Fibroblast of skin of abdomen (primary cell): ENCODE measurements at places on chromosomes 7 and 10.

DNA sequence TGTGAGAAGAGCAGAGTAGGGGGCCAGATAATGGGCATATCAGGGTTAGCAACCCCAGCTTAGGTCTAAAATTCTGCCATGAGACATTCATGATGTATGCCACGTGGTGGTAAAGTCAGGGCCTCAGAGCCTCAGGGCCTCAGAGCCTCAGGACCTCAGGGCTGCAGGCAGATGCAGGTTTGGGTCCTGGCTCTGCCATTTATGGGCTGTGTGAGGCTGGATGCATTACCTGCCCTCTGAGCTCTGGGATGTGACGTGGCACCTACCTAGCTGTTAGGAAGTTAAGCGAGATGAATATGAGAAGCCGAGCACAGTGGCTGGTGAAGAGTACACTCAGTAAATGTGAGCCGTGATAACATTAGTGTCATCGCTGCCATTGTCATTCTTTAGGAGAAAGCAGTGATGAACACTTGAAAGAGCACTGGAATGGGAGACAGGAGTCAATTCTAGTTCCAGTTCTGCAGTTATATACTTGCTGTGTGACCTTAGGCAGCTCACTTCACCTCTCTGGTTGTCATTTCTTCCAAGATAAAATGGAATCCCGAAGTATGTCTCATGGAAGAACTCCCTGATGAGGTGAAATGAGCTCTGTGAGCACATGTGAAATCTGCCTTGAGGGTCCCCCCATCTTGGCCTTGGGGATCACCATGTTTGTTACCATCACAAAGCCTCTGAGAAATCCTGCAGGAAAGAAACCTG, 127.2 kb downstream of the SH3PXD2A start:
- no peak for DNase-seq

GRCh38 chr7:1087952-1088920, at the start of gene GPER1:
Gene GPER1 (plus strand): TSS chr7:1088113. CDS start chr7:1091729, 3,616 bp downstream.
- DNase-seq = peak; percentile 36

DNA sequence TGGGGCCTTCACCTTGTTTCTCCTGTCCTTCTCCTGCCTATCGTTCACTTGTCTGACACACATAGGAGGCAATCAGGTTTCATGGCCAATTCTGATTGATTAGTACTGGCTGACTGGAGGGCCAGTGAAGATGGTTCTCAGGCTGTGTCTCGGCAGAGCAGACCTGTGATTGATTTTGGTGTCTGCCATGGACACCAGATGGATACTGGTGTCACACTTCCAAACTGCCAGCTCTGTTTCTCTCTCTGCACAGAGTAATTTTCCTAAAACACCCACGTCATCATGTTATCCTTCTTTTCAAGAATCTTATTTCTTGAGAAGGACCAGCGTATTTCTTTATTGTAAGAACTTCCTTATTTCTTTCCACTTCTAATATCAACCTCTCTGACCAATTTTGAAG, 117.1 kb downstream of the ICA1 start:
- no peak for DNase-seq

GRCh38 chr10:1074052-1074747, 18.0 kb downstream of the WDR37 start:
- no peak for DNase-seq

DNA sequence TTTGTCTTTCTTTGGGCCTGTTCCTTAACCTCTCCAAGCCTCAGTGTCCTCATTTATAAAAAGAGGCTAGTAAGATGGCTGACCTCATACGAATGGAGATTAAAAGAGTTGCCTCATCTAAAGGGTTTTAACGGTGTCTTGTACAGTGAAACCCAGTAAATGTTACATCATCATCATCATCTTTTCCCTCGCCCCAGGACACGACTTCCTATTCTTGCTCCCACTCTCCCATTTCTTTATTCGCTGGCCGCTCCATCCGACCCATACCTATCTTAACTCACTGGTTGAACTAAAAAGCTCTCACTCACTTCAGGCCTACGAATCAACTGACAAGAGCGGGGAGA, 554 bp downstream of the FRA10AC1 start:
- peak; percentile 49 for DNase-seq

DNA sequence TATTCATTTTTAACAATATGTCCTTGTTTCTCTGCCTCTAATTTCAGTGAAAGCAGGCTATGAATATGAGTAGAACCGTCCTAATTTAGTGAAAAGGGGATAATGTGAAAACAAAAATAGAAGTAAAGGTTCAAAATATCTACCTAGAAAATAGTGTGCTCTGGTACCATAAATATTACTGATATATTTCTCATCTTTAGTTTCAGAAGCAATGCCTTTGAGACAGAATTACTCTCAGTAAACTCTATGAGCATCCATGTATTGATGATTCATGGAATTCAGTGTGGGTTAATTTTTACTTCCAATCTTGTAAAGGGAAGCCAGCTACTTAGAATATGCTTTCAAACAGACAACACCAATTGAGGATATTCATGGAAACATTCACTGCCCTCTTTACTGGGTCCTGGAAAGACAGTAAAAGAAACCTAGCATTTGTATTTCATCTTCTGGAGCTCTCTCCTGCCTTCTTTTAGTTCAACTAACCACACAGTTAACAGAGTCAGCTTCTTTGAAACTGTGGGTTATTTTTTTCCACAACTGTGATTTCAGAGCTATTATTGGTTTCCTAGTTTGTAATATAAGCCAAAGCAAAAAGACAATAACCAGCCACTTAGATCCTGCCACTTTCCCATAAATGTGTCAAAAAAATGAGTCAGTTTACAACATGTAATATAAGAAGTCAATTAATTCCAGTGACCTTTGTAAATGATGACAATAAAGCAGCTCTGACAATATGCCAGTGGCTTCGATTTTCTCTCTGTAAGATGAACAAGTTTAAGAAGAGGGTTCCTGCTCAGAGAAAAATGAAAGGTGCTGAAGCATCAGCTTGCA, 1.7 kb downstream of the LRRN3 start:
- no peak for DNase-seq

DNA sequence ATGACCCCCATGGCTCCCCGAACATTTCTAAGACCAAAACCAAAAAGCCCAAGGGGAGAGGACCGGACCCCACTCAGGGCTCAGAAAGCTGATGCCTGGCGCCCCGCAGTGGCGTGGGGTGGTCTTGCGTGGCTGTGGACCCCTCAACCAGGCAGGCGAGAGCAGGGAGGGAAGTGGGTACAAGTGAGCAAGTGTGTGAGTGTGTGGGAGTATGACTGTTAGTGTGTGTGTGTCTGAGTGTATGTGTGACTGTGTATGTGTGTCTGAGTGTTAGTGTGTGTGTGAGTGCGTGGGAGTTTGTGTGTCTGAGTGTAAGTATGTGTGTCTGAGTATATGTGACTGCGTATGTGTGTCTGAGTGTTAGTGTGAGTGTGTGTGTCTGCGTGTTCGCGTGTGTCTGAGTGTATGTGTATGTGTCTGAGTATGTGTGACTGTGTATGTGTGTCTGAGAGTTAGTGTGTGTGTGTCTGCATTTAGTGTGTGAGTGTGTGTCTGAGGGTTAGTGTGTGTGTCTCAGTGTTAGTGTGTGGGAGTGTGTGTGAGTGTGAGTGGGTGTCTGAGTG, 34.0 kb upstream of the INSIG1 start:
- DNase-seq = no peak

DNA sequence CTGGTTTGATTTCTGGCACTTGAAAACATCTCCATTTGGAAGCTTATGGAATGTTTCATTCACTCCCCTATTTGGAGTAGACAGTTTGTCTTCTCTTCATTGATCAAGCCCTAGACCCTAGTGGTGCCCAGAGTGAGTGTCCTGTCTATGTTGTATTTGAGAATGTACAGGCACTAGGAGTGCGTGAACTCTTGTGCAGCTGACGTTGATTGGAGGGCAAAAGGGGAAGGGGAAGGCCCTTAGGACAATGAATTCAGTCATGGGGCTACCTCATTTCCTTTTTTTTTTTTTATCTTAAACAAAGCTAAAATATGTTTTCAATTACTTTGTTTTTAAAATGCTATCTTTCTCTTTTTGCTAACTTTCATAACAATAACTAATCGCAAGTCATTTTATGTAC, 66.5 kb downstream of the ADD3 start:
- DNase-seq = no peak

- DNase-seq = no peak
Measured at GRCh38 chr10:34880817-34881216, 65.7 kb upstream of the PARD3 start.

GRCh38 chr10:106147021-106147420, 1017.5 kb downstream of the SORCS1 start:
- no peak for DNase-seq

- no peak for DNase-seq
Measured at GRCh38 chr10:20132816-20133215, 316.6 kb downstream of the PLXDC2 start.

DNA sequence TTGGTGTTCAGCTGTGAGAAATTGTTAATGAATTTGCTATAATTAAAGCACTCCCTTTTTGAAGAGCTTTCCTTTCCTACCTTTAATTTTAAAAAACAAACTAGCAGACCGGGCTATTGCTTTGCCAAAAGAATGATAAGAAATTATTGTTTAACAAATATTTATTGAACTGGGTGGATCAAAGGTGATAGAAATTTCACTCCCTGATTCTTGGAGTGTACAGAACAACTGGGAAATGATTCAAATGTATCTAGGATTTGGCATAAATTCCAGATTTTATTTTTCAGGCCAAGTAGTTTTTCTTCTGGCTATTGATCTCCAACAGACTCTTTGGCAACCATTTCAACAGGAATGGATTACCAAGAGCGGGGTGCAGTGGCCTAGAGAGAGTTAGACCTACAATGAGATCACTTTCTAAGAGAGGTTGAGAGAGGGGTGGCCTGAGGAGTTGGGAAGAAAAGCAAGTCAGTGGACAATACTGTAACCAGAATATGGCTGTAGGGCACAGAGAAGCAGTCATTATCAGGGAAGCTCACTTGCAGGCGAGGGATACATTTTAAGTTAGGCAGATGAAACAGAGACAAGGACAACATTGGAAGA, 71.9 kb downstream of the PLXDC2 start:
- no peak for DNase-seq

DNA sequence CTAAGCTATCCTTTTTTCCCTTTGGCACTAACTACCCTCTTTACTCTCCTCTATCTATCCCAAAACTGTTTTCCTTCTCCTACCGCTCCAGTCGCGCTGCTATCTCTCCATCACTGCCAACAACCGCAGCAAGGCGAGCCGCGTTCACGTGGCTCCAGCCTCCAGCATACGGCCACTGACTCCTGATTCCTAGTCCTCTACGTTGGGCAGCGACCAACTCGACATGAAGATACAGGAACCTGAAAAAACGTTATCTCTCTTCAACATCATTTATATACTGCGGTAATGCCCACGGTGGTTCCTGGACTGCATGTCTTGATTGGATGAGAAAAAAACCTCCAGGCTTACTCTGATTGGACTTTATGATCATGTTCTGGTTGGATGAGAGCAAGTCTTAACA, 129.5 kb downstream of the ZNF716 start:
- no peak for DNase-seq

DNA sequence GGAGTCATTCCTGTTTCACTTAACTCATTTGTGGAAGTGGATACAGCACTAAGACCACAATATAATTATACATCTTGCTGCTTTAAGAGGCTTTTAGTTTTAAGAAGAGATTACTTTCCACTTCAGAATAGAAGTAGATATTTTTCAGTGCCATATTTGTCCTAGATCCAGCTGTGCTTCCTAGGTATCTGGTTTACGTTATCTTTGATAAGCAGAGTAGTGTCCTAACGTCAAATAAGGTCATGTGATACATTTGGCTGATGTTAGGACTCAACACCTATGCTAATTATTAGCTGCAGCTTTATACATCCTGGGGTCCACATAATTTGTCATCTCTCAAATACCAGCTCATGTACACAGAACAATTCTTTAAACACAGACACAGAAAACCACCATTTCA, 196.2 kb upstream of the SMIM30 start:
- DNase-seq = no peak

- no peak for DNase-seq
Measured at GRCh38 chr7:38189231-38189938, 11.3 kb downstream of the STARD3NL start.

GRCh38 chr7:66609176-66609575, 19.5 kb upstream of the KCTD7 start:
- no peak for DNase-seq

GRCh38 chr7:71521506-71521905, 389.6 kb downstream of the GALNT17 start:
- DNase-seq = peak; percentile 95

DNA sequence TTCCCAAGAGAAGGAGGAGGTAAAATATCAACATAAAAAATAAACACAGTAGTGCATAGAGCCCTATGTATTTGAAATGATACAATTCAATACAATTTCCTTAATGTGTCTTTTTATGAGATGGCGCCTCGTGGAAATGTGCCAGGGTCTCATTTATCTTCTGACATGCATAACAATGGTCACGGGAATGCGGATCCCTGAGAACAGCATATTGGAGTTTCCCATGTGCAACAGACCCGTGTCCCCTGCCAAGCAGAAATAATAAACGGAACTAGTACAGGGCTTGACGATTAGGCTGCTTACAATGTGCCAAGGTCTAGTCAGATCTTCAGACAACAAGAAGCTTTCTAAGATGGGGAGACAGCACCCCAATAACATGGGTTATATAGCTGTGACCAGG, 217.9 kb downstream of the ARHGAP21 start:
- no peak for DNase-seq

- no peak for DNase-seq
Measured at GRCh38 chr10:88168171-88169036, 305.0 kb downstream of the PTEN start.

GRCh38 chr7:158585721-158586498, 1.7 kb downstream of the PTPRN2 start:
- DNase-seq = no peak

DNA sequence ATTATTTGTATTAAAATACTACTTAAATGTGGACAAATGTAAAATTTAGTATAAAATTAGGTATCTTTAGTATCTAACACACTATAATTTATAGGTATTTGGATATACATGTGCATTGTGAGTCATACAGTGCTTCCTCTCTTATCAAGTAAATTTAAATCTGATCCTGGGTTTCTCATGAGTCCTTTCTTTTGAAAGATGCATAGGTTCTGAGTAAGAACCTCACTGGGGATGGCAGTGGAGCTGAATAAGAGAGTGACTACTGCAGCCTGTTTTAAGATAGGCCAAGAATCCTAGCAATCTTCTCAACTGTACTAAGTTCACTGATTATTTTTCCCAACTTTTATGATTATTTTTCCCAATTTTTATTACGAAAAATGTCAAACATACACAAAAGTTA, 16.2 kb downstream of the CEP55 start:
- peak; percentile 43 for DNase-seq

DNA sequence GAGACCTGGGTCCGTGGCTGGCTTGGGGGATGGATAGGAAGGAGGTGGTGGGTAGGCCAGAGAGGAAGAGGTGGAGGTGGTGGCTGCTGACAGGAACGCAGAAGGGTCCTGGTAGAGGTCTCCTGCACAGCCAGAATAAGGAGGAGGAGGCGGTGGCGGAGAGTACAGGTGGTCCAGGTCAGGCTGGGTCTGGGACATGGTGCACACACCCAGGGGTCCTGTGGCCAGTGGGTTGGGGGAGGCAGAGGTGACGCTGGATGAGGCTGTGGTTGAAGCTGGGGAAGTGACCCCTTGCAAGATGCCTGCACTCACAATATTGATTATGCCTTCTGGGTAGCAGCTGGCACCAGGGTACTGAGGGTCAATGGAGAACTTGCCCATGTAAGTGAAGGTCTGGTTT, 2.2 kb downstream of the EGR2 start:
- no peak for DNase-seq

GRCh38 chr10:5297466-5297865, 67.3 kb upstream of the UCN3 start:
- no peak for DNase-seq
